Airway epithelial cell (primary cell): ENCODE measurements at places on chromosomes 4 and X. TPM values are rescaled to one million over a fixed set of nuclear protein-coding genes. Genes with fewer than 3 reads are reported as not detected.

The OCIAD2 gene
- 116 and 147 TPM in 2 replicates for total RNA-seq

The GUCY1A1 gene
- 6.9 and 8.5 TPM in 2 replicates for total RNA-seq

The BMX gene
- total RNA-seq = 0.07 TPM in 1 of 2 replicates, not detected in the other

The NLGN4X gene
- not detected in 2 replicates for total RNA-seq

The GJB1 gene
- total RNA-seq = 0.14 TPM in 1 of 2 replicates, not detected in the other

The STOX2 gene
- total RNA-seq = 3.1 and 4.2 TPM in 2 replicates

The SLC9A7 gene
- total RNA-seq = 7.2 and 11.8 TPM in 2 replicates

The ZXDA gene
- 1.7 and 2.8 TPM in 2 replicates for total RNA-seq

The TCEAL2 gene
- total RNA-seq = 0.09 TPM in 1 of 2 replicates, not detected in the other
